Epithelial cell of prostate (primary cell): ENCODE measurements at places on chromosomes 16 and 17.

- no peak for DNase-seq
These were observed at the start of gene SLC13A5 for GRCh38 chr17:6713130-6713917. TSS of gene SLC13A5 (minus strand) at chr17:6713369. CDS start at chr17:6713333, 36 bp downstream.

DNA sequence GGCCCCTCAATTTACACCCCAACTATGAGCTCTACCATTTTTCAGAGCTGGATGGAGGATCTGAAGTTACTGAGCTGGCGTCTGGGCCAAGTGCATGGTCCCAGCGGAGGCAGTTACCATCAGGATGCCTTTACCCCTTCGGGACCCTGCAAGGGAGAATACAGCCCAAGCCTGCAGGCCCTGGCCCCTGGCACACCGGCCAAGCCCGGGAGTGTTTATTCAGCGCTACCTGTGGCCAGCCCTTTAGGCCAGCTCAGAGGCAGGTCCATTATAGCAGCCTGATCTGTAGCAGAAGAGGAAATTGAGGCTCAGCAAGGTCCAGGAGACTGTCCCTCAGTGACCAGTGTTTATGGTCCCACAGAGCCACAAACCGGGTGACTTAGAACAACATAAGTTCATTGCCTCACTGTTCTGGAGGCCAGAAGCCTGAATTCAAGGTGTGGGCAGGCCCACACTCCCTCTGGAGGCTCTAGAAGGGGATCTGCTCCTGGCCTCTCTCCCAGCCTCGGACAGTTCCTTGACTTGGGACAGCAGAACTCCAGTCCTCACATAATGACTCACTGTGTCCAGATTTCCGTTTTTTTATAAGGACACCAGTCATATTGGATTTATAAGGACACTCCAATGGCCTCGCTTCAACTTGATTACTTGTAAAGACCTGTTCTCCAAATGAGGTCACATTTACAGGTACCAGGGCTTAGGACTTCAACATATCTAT, 8.8 kb downstream of the SEC14L5 start:
- no peak for DNase-seq

DNA sequence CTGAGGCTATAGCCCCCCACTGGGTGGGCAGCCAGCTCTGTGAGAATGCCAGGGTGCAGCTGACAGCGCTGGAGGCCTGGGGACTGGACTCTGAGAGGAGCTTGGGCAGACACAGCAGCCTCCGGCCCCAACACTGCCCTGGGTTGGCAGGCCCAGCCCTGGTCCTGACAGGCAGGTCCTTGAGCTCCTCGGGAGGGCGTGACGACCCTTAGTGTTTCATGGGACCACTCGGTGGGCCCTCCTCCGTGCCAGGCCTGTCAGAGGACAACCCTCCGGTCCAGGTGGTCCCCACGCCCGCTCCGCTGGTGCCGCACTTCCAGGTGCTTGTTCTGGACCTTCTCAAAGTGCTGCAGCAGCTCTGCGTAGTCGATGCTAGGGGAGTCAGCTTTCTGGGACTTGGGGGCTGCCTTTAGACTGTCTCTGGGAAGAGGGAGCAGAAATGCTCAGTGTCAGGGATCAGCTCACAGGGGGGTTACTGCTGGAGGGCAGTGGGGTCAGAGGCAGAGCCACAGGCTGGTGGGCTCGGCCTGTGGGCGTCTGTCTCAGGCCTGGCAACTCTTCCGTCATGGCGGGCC, 1.9 kb upstream of the MTSS2 start:
- no peak for DNase-seq

DNA sequence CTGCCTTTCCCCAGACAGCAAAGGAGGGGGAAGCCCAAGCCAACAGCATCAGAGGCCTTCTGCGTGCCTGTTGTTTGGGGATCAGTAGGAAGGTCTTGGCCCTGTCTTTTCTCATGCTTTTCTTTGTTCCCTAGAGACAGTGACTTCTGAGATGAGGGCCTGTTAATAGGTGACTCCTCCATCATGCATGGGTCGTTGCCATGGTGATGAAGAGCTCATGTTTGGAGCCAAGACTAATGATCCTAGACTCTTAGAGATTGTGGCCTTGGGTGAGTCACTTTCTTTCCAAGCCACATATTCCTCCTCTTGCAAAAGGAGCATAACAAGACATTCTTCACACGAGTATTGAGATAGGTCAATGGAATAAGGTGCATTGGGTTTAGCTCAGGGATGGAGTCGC, 201.1 kb upstream of the ASIC2 start:
- no peak for DNase-seq

GRCh38 chr16:760545-761343, at the start of gene MSLN:
TSS of gene MSLN (plus strand) at chr16:760734. CDS start at chr16:762681, 1,947 bp downstream.
- no peak for DNase-seq

- DNase-seq: no peak
These were observed 16.3 kb upstream of the RNPS1 start for GRCh38 chr16:2284001-2284770.

- DNase-seq: no peak
These were observed 12.8 kb downstream of the RAB11FIP4 start for GRCh38 chr17:31404028-31404949.

GRCh38 chr16:87465306-87465705, 27.5 kb downstream of the ZCCHC14 start:
- DNase-seq: no peak

DNA sequence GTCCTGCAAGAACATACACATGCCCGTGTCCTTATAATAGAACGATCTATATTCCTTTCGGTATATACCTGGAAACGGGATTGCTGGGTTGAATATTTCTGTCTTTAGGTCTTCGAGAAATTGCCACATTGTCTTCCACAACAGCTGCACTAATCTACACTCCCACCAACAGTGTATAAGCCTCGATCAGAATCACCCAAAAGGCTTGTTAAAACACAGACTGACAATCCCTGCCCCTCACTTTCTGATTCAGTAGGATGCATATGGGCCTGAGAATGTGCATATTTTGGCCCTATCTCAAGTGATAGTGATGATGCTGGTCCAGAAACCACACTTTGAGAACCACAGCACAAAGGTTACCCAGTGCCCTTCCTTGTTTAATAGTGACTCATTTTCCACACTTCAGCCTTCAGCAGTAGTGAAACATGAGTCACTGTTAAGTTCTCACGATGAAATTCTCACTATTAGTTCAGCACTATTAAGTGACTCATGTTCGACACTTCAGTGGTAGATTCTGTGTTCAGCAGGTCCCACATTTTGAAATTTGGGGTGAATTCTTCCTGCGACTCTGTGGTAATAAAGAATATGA, 215.6 kb downstream of the GRIN2A start:
- no peak for DNase-seq

GRCh38 chr17:12603566-12603965, 62.1 kb upstream of the MYOCD start:
- no peak for DNase-seq

GRCh38 chr16:64380751-64381150, 741.1 kb downstream of the CDH11 start:
- DNase-seq: no peak

DNA sequence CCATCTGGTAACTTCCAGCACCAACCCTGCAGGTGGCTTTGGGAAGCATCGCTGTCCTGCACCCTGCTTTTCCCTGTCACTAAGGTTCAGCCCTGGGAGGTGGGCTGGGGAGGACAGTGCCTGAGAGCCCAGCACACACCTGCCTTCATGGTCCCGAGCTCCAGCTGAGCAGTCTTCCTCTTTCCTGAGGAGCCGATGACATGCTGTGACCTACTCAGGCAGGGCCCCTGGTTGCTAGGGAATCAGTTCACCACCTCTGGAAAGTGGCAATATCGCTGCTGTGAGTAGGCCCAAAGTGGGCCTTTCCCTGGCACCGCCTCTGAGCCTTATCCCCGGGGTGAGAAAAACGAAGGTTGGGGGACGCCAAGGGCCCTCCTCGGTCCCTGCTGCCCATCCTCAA, 17.9 kb downstream of the ST3GAL2 start:
- DNase-seq: no peak

DNA sequence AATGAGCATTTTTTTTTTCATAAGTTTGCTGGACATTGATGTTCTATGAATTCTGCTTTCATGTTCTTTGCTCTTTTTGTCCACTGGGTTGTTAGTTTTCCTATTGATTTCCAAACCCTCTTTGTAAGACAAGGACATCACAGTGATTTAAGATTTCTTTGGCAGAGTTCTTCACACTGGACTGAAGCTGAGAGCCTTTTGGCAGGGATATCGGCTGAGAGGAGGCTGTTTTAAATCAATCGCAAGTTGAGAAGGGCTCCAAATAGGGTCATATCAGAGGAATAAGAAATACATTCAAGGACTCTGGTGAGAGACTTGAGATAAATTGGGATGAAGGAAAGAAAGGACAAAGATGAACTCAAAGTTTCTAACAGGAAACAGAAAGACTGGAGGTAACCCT, 165.8 kb upstream of the AXIN2 start:
- no peak for DNase-seq

DNA sequence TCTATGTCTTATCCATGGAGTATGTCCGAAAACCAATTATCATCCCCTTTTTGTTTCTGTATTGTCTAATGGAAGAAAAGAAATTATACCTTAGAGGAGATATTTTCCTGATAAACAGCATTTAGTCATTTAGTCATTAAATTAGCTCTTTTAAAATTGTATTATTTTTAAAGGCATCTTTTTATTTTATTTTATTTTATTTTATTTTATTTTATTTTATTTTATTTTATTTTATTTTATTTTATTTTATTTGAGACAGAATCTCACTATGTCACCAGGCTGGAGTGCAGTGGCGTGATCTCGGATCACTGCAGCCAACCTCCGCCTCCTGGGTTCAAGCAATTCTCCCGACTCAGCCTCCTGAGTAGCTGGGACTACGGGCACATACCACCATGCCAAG, 559.1 kb downstream of the CDH13 start:
- no peak for DNase-seq

DNA sequence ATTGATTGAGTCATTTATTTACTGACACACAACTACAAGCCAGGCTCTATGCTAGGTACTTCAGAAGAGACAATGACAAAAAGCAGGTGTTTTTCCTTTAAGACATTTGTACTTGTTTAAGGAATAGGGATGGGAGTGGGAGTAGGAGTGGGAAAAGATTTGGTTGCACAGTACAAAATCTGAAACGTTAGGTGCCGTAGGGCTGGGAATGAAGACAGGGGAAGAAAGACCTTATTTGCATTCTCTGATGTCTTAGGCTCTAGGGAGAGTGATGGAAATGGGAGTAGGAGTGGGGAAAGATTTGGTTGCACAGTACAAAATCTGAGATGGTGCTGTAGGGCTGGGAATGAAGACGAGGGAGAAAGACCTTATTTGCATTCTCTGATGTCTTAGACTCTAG, 28.7 kb upstream of the OR4D1 start:
- no peak for DNase-seq

GRCh38 chr17:16314189-16314588, 39.1 kb downstream of the CENPV start:
- no peak for DNase-seq

GRCh38 chr16:27489906-27490305, 59.8 kb downstream of the GTF3C1 start:
- DNase-seq: no peak

DNA sequence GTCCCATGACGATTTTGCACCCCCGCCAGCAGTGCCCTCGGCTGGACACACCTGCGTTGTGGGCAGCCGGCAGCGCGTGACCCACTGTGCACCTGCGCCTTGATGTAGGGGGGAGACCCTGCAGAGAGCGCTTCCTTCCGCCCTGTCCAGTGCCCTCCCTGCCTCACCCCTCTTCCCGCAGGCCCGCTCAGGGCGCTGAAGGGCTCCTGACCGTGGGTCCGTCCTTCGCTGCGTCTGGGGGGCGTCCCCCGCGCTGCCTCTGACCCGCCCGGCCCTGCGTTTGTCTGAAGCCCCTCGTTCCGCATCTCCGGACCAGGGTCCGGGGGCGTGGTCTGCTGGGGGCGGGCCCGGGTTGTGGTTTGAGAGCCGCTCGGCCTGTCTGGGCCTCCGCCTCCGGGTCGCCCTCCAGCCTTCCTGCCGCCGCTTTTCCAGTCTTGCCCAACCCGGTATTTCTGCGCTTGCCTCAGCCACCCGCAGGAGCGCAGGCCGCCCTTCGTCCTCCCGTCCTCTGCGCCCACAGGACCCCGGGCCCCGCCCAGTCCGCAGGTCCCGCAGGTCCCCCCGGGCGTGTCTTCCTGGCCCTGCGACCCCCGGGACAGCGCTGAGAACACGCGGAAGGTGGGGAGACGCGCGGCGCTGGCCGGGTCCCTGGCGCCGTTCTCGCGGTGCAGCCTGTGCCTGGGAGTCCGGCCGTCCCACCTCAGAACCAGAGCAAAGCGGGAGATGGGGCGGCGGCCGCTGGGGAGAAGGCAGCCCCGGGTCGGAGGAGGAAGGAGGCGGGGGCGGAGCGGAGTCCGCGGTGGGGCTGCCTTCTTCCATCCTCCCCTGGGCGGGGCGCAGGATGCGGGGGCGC, 4.0 kb upstream of the IL17C start:
- DNase-seq: no peak
